Activated CD8-positive, alpha-beta T cell treated with anti-CD3 and anti-CD28 coated beads, Interleukin-2, amount 10 ng/mL, durations not matched to agents 7 days and 5 days (primary cell): ENCODE measurements at places on chromosomes 3 and 15.
A peak's percentile ranks its signal among the peaks of the same experiment; 100 is the strongest.

GRCh38 chr3:131421957-131422498 is 40.5 kb downstream of the NUDT16 start:
- no peak for DNase-seq

- no peak for DNase-seq
These were observed 484.5 kb downstream of the TAFA4 start for GRCh38 chr3:68447885-68448284.

DNA sequence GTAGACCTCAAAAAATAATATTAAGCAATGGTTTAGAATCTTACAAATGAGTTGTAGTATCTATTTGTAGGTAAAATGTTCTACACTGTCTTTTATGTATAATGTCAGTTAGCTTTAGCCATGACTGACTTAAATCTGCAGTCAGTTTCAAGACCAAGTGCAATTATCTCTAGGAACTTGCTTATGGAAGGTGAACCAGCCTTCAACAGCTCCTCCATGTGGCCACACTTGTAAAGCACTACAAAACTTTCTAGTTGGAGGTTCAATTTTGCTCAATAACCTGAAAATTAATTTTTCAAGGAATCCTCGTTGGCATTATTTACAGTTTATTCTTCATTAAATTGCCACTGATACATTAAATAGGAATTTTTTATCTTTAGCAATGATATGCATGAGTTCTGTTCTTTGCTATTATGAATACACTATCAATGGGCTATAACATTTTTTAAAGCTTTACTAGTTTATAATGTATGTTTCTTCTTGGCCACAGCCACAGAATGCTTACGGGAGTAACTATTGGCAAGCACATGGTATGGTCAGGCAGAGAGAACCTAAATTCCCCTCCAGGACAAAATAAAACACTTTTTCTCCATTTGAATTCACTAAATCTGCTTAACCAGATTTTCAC is 315.3 kb upstream of the UBE2E2 start:
- DNase-seq, result no peak

DNA sequence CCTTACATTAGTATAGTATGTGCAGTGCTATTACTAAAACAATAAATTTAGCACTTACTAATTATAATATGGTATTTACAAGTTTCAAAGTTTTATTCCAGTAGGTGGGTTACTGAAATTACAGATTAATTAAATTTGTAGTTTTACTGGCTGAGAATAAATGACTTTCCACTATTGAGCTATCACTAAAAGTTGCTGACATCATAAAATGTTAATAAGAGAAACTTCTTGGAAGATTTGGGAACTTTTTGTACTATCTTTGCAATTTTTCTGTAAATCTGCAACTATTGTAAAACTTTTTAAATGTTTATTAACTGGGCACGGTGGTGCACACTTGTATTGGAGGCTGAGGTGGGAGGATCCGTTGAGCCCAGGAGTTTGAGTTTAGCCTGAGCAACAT is 247.7 kb downstream of the UBE2E2 start:
- no peak for DNase-seq

DNA sequence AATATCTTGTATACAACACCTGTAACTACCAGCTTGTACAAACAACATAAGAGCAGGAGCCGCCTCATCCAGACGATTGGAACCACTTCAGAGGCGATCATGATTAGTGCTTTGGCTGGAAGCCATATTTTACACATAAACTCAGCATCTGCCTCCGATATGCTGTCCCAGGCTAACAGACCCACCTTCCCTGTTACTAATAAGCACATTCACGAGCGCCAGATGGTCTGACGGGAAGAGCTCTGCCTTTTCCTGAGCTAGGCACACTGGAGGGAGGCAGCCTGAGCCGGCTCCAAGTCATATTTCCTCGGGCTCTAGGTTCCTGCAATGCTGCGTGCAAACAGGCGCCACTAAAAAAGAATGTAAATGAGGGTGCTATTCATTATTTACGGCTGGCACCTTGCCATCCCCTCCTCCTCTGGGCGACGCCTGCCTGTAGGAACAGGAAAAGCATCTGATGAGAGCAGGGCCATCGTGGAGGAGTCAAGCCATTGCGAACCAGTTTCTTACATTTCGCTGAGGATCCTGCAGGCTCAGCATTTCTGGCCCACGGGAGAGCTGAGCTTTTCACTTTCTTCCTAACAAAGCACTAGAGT is 98.2 kb downstream of the ANXA2 start:
- no peak for DNase-seq

DNA sequence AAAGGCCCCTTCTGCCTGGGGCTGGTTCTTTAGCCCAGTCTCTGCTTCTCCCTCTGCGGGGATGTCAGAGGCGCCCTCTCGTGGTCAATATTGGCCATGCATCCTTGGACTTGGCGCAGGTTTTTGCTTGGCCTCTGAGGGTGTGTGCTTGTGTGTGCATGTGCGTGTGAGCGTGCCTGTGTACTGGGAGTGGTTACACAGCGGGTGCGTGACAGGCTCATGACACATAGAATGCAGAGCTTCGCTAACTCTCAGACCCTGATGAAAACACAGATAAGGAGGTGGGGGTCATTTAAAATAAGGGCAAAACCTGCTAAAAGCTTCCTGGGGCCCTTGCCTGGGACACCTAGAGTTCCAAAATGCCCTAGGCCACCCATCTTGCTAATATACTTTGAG is 160.9 kb downstream of the SMAD6 start:
- peak; percentile 84 for DNase-seq

DNA sequence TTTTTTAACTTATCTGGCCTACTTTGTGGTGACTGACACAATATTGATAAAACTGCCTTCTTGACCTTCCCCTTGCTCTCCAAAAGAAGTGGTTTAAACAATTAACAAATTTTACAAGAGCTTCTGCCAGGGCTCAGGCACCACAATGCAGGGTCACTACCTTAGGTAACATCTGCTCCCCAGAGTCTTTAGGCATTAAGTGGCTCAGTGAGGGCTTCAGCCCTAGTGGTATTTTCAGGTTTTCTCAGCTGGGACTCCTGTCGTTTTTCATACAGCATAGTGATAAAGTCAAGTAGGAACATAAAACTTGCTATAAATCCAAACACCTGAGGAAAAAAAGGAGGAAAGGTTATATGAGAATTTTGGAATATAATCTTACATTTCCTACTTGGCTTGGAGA is 18.9 kb downstream of the CMTM6 start:
- no peak for DNase-seq

- DNase-seq, result no peak
These were observed 166.4 kb downstream of the ATG7 start for GRCh38 chr3:11438646-11439045.

DNA sequence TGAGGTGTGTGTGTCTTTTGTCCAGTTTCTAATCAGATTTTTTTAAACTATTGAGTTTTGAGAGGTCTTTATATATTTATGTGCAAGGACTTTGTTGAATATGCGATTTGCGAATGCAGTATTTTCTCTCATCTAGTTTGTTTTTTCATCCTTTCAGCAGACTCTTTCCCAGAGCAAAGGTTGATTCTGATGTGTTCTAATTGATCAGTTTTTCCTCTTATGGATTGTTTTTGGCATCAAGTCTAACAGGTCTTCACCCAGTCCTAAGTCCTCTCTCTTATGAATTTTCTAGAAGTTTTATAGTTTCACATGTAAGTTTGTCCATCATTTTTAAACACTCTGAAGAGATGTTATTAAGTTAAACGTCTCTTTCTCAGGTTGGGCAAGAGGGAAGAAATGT is 17.8 kb upstream of the TJP1 start:
- DNase-seq, result no peak

GRCh38 chr15:66964111-66964738 is 101.2 kb upstream of the SMAD3 start:
- no peak for DNase-seq

- DNase-seq, result no peak
These were observed 105.8 kb downstream of the UNC13C start for GRCh38 chr15:54083991-54084390.

DNA sequence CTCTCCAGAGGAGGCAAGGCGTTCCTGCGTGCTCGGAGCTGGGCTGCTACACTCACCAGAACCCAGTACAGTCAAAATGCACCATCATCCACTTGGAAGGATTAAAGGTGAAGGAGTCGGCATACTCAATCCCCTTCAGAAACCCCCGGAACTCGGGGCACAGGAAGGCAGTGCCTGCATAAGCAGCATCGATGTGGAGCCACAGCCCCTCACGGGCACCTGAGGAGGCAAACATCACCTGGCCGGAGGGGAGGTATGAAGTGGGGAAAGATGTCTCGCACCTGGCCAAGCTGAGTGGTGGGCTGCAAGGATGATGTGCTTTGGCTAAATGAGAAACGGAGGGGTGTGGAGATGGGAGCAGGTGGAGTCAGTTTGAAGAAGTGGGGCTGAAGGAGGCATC is 13.0 kb downstream of the HDC start:
- DNase-seq, result no peak

DNA sequence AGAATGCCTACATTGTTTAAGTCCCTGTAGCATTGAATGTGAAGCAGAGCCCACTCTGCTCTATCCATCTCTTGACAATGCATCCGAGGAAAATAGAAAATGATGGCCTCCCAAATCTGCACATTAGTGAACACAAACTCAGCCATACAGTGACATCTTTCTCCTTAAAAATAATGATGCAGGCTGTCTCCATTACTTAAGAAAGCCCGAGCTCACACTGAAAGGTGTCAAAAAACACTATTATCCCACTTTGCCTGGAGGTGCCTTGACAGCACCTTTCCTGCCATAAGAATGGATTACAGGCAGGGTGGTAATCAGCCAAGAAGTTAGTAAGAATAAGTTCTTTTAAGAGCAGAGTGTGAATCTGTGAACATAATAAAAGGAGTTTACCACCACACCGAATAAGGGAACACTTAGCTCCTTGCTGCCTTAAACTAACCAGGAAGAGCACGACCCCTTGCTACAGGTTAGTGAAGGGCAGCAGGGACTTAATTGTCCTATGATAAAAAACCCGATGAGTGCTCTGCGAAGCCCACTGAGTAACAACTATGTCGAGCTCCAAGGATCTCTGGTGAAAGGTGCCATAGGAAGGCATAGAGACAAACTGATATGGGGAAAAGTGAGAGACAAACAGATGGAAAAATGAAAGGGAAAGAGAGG is 123.2 kb upstream of the TUSC7 start:
- DNase-seq, result no peak

DNA sequence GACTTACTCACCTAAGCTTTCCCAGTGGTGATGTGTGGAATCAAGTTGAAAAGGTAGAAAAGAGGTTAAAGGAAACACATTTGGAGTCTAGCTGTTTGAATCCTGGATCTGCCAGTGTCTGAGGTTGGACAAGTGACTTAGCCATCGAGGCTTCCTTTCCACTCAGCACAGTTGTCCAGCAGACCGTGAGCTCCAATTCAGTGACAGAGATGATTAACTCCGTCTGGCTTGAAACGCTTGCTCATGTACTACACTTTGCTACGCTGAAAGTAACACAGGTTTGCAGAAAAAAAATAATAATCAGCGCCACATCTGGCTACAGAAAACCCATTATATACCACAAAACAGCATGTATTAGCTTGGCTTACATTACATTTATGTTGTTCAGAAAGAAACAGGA is 364.9 kb upstream of the MCTP2 start:
- DNase-seq, result no peak
